ENCODE measurements at places on chromosomes 11 and 22.

- no peak for DNase-seq
Measured at GRCh38 chr22:47276450-47276820, 514.0 kb downstream of the TBC1D22A start.

DNA sequence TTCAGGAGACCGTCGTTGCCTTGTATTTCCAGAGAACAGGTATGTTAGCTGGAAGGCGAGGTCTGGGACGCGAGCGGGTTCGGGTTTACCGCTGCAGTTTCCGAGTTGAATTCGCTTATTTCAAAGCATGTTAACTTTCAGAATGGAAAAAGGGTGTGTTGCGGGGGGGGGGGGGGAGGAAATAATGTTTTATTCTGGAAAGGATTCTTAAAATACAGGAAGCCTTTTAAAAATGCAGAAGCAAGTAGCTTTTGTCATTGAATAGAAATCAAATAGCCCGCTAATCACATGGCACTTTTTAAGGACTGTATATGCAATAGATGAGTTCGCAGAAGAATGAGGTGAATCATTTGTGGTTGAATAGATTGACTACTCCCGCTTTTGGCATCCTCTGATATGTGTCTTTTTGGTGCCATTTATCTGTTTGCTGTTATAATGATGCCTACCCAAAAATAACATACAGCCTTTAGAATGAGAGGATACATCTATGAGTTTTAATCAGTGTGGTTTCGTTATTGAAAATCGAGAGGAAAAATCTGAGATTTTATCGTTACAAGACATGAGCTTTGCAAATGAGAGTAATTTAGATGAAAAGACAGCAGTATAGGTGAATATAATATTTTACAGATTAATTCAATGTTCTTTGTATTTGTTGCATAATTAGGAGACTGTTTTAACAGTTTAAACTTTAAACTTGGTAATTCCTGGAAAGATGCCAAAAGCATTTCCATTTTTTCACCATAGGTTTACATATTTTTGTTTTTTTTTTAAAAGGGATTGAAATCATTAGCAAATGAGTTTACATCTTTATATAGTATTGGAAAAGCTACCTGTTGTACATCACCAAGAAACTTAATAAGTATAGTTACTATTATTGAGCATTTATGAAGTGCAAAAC, 1.7 kb downstream of the PDE3B start:
- DNase-seq: no peak

DNA sequence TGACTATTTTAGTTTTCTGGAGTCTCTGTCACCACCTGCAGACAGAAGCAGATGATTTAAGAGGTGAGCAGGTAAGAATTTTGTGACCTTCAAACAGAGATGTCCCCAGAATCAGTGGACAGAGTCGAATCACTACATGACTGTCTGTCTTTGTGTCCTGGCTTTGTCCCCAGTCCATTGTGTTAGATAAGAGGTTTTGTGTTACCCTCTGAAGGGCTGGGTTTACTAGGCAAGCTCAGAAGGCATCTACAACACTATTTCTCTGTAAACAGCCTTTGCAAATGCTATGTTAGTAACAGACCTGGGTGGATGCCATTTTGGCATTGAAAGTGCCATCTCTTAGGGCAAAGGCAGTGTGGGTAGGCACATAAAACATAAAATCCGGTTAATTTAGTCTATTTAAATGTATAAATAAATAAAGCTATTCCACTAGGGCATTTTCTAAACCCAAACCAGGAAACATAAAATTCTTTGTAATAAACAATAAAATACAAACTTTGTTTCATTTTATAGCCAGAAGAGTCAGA, 40.3 kb upstream of the CADM1 start:
- DNase-seq: no peak

GRCh38 chr11:60064111-60064510, 7.6 kb downstream of the MS4A3 start:
- no peak for DNase-seq

- peak; percentile 82 for DNase-seq
Measured at GRCh38 chr11:70399681-70400112, 1.4 kb downstream of the CTTN start.

Data from lower leg skin (tissue), 4 donors.